ENCODE measurements at places on chromosomes 16 and 17. TPM values are rescaled to one million over a fixed set of nuclear protein-coding genes. Genes with fewer than 3 reads are reported as not detected.
A peak's percentile ranks its signal among the peaks of the same experiment; 100 is the strongest.

DNA sequence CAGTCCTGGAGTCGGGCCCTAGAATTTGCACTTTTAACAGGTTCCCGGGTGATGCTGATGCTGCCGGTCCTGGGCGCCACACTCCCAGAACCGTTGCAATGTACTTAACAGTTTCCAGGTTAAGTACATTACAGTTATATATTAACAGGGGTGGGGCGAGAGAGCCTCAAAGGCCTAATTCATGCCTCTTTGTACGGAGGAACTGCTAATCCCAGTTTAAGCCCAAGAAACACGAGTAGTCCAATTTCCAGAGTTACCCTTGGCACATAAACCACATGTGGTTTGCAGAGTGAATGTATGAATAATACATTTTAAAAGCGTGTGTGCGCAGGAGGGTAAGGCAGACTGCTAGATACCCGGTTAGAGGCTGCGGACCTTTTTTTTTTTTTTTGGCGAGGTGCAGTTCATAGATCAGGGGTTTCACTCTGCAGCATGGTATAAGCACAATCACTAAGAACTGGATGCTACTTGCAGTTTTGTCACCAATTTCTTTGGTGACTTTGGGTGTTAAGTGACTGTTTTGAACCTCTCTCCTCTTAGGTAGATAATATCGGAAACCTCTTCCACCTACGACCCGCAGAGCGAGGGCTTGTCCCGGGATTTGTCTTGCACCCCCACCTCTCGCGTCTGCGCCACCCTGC lies 713 bp downstream of the COX11 start:
- no peaks in the 10 kb centered on the region for H3K27me3 ChIP-seq
- H3K4me3 ChIP-seq, result peak overlapping the region; percentile 75
- DNase-seq, result peak; percentile 60
- H3K4me1 ChIP-seq, result peaks cover 39% of the 10 kb centered on the region
- H3K36me3 ChIP-seq, result peaks cover 6% of the 10 kb centered on the region

- H3K4me1 ChIP-seq, result peaks cover 27% of the 10 kb centered on the region
- no peaks in the 10 kb centered on the region for H3K36me3 ChIP-seq
- H3K27ac ChIP-seq, result peak overlapping the region; percentile 68
- DNase-seq, result peak; percentile 85
Measured at GRCh38 chr16:540645-541340, 13.3 kb downstream of the CAPN15 start.

- peaks cover 35% of the 10 kb centered on the region for H3K4me1 ChIP-seq
- no peak for DNase-seq
- no peaks in the 10 kb centered on the region for H3K27me3 ChIP-seq
Measured at GRCh38 chr17:57102122-57102521, 17.1 kb downstream of the AKAP1 start.

DNA sequence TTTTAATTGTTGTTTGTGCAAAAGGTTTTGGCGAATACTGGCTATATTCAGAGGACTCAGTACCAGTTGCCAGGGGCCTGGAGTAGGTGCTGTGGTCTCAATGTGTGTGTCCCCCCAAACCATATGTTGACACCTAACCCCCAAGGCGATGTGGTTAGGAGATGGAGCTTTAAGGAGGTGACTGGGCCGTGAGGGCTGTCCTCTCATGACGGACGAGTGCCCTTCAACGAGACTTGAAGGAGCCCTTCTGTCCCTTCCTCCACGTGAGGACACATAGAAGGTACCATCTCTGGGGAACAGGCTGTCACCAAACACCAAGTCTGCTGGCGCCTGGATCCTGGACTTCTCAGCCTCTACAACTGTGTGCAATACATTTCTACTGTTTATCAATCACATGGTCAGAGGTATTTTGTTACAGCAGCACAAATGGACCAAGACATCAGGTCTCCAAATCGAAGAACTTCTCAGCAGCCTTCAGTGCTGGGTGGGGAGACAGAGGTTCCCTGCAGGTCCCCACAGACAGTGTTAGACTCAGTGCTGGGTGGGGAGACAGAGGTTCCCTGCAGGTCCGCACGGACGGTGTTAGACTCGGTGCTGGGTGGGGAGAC lies 24.8 kb upstream of the METRNL start:
- no peak overlapping the region for H3K27ac ChIP-seq
- DNase-seq, result no peak
- no peak overlapping the region for H3K4me3 ChIP-seq

DNA sequence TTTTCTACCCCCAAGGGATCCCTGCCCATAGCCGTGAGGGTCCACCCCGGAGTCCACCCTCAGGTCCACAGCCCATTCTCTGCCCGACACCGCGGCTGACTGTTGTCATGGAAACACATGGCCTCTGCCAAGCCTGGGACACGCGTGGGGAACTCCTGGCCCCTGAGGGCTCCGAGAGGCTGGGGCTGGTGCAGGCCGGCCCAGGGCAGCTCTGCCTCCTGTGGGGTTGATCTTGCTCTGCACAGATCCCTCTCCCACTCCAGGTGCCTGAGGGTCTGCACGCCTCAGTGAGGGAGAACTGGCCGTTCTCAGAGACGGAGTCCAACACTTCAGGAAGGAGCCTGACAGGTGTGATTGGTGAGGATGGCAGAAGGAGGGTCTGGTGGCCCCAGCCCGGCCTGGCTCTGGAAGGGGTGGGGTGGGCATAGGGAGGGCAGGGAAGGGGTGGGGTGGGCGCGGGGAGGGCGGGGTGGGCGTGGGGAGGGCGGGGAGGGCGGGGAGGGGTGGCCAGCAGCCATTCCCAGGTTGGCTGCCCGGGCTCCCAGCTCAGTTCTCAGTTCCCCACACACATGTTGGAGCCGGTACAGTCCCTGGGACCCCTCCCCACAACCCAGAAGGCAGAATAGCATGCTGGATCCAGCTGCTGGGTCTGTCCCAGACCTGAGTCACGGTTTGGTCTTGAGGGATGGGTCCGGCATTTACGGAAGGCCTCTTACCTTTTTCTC lies 6.4 kb downstream of the MRPL28 start:
- no peak overlapping the region for H3K27ac ChIP-seq
- H3K4me3 ChIP-seq, result no peak overlapping the region
- H3K27me3 ChIP-seq, result no peaks in the 10 kb centered on the region
- peaks cover 15% of the 10 kb centered on the region for H3K4me1 ChIP-seq
- peaks cover 2% of the 10 kb centered on the region for H3K36me3 ChIP-seq
- no peak for DNase-seq

ZFP3 gene
- 5.3 TPM for total RNA-seq

GRCh38 chr16:70681382-70682238 lies 4.2 kb downstream of the MTSS2 start:
- H3K36me3 ChIP-seq, result no peaks in the 10 kb centered on the region
- H3K27ac ChIP-seq, result peak overlapping the region; percentile 52
- H3K27me3 ChIP-seq, result no peaks in the 10 kb centered on the region

DNA sequence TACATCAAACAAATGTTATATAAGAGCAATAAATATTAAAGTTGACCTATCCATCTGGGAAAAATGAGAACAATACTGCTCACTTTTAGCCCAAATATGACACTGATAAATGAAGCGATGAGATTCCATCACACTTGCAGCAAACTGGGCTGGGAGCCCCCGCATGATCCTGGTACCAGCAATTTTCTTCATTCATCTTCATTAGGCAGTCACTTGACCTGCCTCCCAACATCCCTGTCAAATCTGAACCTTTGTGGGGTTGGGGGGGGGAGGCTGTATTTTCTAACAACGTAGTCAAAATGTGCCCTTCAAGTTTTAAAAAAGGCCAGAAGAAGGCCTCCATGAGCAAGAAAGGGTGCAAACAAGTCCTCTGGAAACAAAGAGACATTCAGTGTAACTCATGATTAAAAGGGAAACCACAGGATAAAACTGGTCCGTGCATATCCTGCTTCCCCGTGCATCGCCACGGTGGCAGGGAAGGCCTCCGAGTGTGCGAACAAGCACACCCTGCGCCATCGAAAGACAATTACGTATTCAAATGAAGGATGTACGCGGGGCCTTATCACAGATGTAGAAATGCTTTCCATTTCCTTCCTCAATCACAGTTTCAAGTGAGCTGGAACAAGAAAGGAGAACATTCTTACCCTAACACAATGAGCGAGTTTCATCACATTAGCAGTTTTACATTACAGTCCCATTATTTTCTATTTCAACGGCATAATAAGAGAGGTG lies 48.4 kb downstream of the TOX3 start:
- H3K4me3 ChIP-seq, result no peak overlapping the region
- no peaks in the 10 kb centered on the region for H3K36me3 ChIP-seq
- no peak overlapping the region for H3K27ac ChIP-seq
- H3K27me3 ChIP-seq, result no peaks in the 10 kb centered on the region
- no peak for DNase-seq
- H3K4me1 ChIP-seq, result peaks cover 46% of the 10 kb centered on the region

DNA sequence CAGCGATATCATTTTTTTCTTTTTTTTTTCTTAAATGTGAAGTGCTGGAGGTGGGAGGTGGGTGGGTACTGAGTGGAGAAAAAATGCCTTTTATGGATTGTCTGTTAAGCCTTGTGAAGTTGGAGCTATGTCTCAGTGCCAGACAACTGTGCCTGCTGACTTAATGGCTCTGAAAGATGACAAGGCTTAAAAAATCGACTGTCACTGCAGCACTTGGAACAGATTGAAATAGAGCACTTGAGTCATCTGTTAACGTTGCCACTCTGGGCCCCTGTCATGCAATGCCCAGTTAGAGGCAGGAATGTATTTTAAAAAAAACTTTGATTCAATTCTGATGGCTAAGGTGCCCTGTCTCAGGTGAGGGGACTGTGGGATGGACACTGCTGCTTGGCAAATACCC lies 108.2 kb upstream of the HS3ST2 start:
- no peaks in the 10 kb centered on the region for H3K4me1 ChIP-seq
- no peak overlapping the region for H3K4me3 ChIP-seq
- H3K27me3 ChIP-seq, result no peaks in the 10 kb centered on the region
- DNase-seq, result no peak

GRCh38 chr17:58789160-58789559 lies 33.5 kb downstream of the PPM1E start:
- H3K4me1 ChIP-seq, result peaks cover 4% of the 10 kb centered on the region
- no peak overlapping the region for H3K27ac ChIP-seq
- no peaks in the 10 kb centered on the region for H3K27me3 ChIP-seq
- no peak overlapping the region for H3K4me3 ChIP-seq
- DNase-seq, result no peak
- no peaks in the 10 kb centered on the region for H3K36me3 ChIP-seq

DNA sequence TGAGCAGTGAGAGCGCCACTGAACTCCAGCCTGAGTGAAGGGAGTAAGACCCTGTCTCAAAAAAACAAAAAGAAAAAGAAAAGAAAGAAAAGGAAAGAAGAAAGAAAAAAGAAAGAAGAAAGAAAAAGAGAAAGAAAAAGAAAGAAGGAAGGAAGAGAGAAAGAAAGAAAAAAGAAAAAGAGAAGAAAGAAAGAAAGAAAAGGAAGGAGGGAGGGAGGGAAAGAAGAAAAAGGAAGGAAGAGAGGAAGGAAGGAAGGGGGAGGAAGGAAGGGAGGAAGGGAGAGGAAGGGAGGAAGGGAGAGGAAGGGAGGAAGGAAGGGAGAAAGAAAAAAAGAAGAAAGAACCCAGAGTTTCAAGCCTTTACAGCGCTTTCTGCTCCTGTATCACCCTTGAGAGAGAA lies 19.1 kb downstream of the GINS3 start:
- no peak for DNase-seq
- H3K36me3 ChIP-seq, result no peaks in the 10 kb centered on the region

CEP295NL gene
- 1.3 TPM for total RNA-seq

- H3K36me3 ChIP-seq, result no peaks in the 10 kb centered on the region
- peaks cover 12% of the 10 kb centered on the region for H3K4me1 ChIP-seq
- no peak overlapping the region for H3K4me3 ChIP-seq
- DNase-seq, result no peak
- no peak overlapping the region for H3K27ac ChIP-seq
Measured at GRCh38 chr17:29625037-29625750, 2.5 kb upstream of the CORO6 start.

FNDC8 gene
- not detected for total RNA-seq

CMTM1 gene
- not detected for total RNA-seq

- H3K27me3 ChIP-seq, result no peaks in the 10 kb centered on the region
- no peak overlapping the region for H3K27ac ChIP-seq
- H3K4me3 ChIP-seq, result no peak overlapping the region
- H3K36me3 ChIP-seq, result no peaks in the 10 kb centered on the region
- H3K4me1 ChIP-seq, result peaks cover 15% of the 10 kb centered on the region
Measured at GRCh38 chr17:72984926-72985325, 107.6 kb downstream of the SLC39A11 start.

DNA sequence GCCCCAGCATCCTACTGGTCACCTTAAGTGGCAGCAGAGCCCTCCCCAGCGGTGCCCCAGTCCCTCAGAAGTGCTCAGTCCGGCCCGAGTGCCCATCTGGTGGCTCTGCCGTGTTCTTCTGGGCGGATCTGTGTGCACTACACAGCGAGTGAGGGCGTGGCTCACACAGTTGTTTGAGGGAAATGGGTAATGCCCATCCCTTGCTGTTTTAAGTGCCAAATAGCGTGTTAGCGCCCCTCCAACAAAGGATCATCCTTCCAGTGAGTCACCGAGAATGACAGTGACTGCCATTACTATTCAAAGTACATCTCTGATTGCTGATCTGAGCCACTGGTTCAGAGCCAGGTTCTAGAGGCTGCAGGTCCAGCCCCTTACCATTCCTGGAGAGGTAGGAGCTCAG lies 152.0 kb downstream of the LGALS9B start:
- no peak overlapping the region for H3K4me3 ChIP-seq
- H3K27me3 ChIP-seq, result no peaks in the 10 kb centered on the region
- peaks cover 1% of the 10 kb centered on the region for H3K4me1 ChIP-seq
- no peak for DNase-seq

DNA sequence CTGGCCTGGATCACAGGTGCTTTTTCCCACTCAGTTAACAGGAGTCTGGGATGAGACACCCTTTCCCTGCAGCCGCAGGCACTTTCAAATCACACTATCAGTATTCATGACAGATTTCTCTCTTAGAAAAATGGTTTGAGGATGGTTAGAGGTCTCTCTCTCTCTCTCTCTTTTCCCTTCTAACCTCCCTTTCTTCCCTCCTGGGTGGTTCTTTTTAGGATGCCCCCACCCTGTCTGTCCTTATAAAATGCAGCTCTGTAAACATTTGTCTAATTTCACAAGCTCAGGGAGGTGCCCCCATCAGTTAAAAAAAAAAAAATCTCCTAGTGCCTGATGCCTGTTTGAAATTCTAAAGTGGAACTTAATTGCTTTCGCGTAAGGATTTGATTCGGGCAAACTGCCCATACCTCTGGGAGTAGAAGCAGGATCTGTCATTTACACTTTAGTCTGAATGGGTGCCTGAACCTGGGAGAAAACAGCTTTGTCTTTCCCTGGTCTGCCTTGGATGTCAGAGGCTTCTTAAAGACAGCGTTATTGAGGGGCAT lies 158.8 kb downstream of the CCDC182 start:
- H3K4me1 ChIP-seq, result no peaks in the 10 kb centered on the region
- DNase-seq, result no peak
- no peaks in the 10 kb centered on the region for H3K27me3 ChIP-seq
- H3K36me3 ChIP-seq, result no peaks in the 10 kb centered on the region

UMOD gene
- 12.7 TPM for total RNA-seq

All from body of pancreas (tissue), 4 donors.